Suppressor macrophage (primary cell): ENCODE measurements at places on chromosomes 12 and 14.

DNA sequence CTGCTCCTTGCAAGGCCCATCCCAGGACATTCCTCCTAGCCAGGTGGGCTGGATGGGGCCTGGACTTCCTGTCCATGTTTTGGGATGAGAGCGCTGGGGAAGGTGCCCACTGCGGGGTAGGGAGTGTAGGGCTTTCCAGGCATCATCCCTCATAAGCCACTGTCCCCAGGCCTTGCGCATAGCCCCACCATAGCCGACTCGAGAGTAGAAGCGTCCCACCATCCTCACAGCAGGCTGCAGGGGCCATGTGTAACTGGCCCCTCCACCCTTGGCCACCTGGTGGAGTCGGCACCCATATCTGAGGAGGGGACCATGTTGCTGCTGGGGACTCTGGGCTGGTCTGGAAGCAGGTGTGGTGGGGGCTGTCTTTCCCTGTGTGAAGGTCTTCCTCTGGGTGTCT lies 30.5 kb downstream of the SH2B3 start:
- no peak for DNase-seq

DNA sequence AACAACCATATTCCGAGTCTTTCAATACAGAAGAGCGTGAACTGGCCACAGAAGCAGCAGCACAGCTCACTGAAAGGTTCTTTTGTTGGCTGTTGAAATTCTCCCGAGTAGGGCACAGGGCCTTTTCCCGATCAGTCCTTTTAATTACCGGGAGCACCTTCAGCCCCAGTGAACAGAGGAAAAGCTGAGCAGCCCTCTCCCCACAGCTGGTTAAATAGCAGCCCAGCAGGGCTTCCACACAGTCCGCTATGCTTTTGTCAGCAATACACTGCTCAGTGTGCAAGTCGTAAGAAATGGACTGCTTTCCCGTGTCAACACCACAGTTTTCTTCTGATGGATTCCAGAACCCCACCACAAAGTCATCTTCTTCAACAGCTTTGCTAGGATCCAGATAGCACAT lies 61.3 kb downstream of the DICER1 start:
- no peak for DNase-seq

- no peak for DNase-seq
These were observed 168.1 kb upstream of the DAAM1 start for GRCh38 chr14:59020382-59020781.

- no peak for DNase-seq
These were observed 67.2 kb downstream of the SLC8A3 start for GRCh38 chr14:70121521-70121920.

DNA sequence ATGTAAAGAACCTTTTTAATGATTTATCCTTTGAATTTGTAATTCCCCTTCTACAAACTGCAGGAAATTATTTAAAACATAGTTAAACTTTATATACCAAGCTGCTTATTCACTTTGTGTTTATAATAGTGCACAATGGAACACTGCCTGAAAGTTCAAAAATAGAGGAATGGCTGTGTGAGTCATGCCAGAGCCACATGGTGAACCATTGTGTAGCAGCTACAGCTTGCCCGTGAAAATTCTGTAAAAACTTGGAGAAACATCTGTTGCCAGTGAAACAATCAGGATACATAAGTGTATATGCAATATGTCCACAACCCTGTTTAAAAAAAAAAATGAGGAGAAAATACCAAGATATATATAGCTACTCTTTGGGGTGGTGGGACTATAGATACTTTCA lies 59.5 kb downstream of the VEZT start:
- no peak for DNase-seq

- DNase-seq = no peak
These were observed 20.2 kb upstream of the SSTR1 start for GRCh38 chr14:38187528-38187927.

- no peak for DNase-seq
These were observed 9.4 kb downstream of the WASHC3 start for GRCh38 chr12:102052192-102053061.

DNA sequence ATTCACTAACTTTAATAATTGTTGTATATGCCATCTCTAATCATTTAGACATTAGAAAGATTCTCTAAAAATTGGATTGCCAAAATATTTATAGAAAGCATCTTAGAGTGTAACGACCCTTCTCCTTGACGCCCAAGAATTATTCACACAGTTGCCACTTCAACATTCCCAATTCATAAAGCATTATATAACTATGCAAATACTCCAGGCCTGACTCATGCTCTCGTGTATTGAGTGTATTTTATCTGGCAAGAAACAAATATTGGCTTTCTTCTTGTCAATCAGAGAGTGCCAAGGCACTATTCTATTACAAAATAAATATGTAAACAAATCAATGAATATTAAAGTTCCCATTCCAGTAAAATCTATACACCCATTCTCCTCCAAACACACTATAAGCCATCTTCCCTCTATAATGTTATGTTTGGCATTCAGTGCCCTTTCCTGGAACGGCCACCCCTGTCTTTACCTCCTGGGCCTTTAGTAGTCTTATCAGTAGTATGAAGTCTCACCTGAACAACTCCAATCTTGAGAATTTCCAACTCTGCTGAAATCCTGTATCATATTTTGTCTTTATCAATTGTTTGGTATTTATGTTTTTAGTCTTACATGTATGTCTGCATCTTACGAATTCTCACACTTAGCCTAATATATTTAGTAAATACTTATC lies 182.6 kb downstream of the PIK3C2G start:
- DNase-seq = no peak

- peak; percentile 69 for DNase-seq
These were observed 23.8 kb upstream of the LRTM2 start for GRCh38 chr12:1796515-1797010.

GRCh38 chr12:96093543-96094196 lies 58.3 kb upstream of the LTA4H start:
- no peak for DNase-seq

- no peak for DNase-seq
These were observed 275.2 kb downstream of the RAD51B start for GRCh38 chr14:68094752-68095151.

DNA sequence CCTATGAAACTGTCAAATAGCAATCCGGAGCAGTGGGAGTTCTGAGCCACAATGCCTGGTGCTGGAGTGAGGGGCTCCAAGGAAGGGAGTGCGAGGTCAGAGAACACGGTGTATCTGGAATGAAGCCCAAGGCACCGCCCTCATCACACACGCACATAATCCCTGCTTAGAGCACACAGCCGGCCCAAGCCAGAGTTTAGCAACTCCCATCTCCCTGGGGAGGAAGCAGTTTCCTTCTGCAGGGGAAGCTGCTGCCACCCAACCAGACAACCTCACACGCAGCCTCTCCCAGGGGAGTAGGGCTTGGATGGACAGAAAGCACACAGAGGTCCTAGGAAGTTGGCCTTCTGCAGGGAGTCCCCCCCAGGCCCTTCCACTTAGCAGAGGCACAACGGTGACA lies 31.3 kb downstream of the ACTN1 start:
- DNase-seq = peak; percentile 64

GRCh38 chr14:75090353-75090752 lies 20.9 kb downstream of the ZC2HC1C start:
- no peak for DNase-seq

- DNase-seq = no peak
These were observed 79.5 kb downstream of the SINHCAF start for GRCh38 chr12:31246470-31246850.

- DNase-seq = peak; percentile 59
These were observed 53.3 kb upstream of the LRRK2 start for GRCh38 chr12:40171501-40171900.

GRCh38 chr12:115146453-115146852 lies 462.5 kb upstream of the TBX3 start:
- no peak for DNase-seq

GRCh38 chr12:96170328-96170727 lies 23.8 kb upstream of the ELK3 start:
- peak; percentile 49 for DNase-seq

- DNase-seq = peak; percentile 50
These were observed 27.6 kb downstream of the TCTN1 start for GRCh38 chr12:110641521-110641920.

- no peak for DNase-seq
These were observed 130.7 kb upstream of the PWP1 start for GRCh38 chr12:107554941-107555340.

- DNase-seq = no peak
These were observed 407.3 kb upstream of the FLRT2 start for GRCh38 chr14:85122690-85123089.

- no peak for DNase-seq
These were observed 10.9 kb downstream of the SYNDIG1L start for GRCh38 chr14:74415115-74415437.

DNA sequence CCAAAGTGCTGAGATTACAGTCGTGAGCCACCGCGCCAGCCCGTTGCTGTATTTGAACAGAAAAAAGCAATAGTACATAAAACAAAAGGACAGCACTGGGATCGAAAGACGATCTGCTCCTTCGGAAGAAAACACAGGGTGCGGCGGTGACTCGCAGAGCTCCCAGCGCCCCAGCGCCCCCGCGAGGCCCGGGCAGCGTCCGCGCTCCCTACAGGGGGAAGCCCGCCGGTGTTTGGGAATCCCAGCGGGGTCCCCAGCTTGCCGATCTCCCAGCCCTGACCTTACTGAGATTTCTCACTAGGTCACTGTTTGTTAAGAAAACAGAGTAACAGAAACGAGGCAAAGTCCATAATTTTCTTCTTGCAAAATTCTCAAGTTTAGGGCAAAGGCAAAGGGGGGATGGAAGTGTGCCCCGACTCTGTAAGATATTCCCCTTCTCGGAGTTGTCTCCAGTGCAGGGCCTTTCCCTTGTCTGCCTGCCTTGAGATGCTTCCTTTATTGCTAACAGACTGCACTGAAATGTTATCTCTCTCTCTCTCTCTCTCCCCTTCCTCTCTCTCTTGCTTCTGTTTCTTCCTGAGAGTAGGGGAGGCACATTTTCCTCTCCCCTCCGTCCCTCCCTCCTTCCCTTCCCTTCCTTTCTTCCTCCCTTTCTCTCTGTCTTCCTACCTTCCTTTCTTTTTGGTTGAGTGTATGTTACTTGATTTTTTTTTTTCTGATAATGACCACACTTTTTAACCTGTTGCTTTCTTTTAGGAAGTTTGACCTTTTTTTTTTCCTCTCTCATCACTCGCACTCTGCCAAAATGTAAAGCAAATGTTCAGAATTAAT lies 91.9 kb downstream of the TMEM30B start:
- peak; percentile 38 for DNase-seq

DNA sequence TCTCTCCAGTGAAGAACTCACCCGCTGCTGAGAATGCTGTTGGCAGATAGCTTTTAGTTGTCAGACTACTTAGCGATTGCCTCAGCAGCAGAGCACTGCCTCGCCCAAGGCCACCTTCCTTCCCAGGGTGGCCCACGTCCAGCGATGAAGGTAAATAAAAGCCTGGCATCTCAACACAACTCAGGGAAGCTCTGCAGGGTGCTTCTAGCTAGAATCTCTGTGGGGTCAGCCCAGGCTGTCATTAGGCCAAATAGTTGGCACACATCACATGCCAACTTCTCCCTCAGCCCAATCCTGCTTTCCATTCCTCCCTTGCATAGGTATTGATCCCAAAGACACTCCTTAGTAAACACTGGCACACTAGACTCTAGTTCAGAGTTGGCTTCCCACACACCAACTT lies 368.1 kb upstream of the TMTC1 start:
- DNase-seq = no peak

DNA sequence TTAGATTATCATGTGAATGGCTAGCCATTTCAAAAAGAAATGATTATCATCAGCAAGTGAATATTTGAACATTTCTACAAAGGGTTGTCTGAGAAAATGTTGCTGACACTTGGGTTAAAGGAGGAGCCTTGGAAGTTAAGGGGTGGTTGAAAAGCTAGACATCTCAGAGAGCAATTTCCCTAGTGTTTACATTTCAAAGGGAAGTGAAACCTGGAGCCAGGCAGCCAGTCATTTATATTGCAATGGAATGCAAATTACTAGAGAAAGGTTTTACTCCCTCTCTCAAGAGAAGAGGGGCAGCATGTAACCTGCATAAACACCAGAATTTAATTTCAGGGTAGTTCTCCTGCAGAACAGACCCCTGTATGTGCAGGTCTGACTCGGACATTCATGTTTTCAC lies 279.0 kb downstream of the SLC16A7 start:
- peak; percentile 59 for DNase-seq

- no peak for DNase-seq
These were observed 88.6 kb downstream of the MGST1 start for GRCh38 chr12:16435875-16436554.

GRCh38 chr12:42855362-42855950 lies 265.9 kb upstream of the PRICKLE1 start:
- DNase-seq = no peak

DNA sequence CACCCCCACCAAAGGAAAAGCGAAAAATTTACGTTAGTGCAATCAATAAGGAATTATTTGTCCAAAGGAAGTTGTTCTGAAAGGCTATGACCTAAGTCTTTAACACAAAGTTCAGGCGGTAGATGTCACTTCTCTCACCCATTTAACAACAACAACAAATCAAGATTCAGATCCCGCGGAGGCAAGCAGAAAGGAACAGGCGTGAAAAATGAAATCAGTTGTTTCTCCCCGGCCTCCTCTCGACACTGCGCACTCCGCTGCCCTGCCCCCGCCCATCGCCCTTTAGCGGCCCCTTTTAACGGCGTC lies 1.4 kb downstream of the DENND5B start:
- peak; percentile 49 for DNase-seq

- DNase-seq = no peak
These were observed 1517.0 kb downstream of the AACS start for GRCh38 chr12:126582231-126582630.

DNA sequence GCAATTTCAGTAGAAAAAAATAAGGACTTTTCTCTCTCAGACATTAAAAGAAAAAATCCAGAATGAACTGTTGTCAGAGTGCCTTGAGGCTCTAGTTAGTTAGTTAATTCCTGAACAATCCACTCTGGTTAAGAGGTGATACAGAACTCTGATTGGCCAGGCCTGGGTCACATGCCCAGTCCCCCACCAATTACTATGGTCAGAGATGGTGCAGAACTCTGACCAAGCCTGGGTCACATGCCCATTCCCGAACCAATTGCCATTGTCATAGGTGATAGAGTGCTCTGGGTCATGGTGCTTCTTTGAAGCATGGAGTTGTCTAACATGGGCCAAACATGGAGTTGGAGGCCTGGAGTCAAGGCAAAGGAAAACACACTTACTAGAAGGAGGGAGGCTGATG lies 11.1 kb upstream of the MYO1H start:
- no peak for DNase-seq

DNA sequence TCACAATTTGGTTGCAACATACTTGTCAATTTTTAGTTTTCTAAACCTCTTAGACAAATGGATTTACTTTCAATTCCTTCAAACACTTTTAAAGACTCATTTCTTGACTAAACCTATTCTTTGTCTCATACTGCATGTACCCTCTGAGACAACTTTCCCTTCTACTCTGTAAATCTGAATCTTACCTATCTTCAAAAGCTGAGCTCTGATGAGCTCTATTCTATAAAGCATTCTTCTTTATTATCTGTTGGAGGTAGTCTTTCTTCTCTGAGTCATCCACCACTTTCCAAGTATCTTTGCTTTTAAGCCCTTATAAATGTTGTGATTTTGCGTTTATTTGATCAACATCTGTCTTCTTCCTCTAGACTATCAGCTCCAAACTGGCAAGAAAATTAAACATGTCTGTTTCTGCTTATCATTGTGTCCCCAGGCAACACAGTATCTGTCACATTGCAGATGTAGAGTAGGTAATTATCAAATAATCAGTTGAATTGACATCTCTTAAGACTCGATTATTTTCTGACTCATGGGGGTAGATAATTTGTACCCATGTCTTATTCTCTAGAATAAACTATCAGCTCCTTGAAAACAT lies 265.6 kb upstream of the FAR2 start:
- no peak for DNase-seq
